GM12891 (cell line): ENCODE measurements at places on chromosomes 7 and 10.

DNA sequence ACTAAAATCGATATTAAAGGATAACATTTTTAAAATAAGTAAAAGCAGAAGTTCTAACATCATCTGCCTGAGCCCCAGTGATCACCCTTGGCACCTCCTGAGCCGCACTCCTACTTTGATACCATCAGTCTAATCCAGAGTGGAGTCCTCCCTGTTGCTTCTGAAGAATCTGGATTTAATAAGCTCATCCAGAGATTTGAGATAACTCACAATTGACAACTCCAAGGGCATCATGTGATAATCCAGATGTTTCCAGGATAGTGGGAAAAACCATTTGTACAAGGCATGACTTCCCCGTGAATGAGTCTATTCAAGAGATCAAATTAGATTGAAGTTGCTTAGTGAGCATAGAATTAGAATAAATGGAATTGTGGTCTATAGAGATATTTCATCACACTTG is 475.8 kb upstream of the C7orf33 start:
- DNase-seq: no peak

- no peak for DNase-seq
These were observed 22.2 kb upstream of the PDLIM1 start for GRCh38 chr10:95312986-95313495.

DNA sequence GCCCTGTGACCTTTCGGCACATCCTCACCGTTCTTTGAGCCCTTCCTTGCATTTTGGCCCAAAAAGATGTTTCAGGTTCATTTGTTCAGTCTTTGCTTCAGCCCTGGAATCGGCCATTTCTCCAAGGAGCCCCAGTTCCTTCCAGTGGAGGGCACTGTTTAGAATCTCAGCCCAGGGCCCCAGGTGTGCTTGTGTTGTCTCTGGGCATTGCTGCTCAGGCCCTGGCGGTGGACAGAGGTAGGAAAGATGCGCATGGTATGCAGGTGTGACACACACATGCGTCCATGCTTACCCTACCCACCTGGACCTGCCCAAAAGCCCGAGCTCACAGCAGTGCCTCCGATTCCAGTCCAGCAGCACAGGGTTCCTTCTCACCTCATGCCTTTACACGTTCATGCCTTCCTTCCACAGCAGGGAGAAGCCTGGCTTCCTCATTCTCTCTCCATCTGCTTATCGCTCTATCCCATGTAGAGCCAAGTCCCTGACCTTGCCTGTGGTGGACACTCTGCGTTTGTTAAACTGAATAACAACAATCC is 70.6 kb downstream of the LHPP start:
- DNase-seq: no peak

DNA sequence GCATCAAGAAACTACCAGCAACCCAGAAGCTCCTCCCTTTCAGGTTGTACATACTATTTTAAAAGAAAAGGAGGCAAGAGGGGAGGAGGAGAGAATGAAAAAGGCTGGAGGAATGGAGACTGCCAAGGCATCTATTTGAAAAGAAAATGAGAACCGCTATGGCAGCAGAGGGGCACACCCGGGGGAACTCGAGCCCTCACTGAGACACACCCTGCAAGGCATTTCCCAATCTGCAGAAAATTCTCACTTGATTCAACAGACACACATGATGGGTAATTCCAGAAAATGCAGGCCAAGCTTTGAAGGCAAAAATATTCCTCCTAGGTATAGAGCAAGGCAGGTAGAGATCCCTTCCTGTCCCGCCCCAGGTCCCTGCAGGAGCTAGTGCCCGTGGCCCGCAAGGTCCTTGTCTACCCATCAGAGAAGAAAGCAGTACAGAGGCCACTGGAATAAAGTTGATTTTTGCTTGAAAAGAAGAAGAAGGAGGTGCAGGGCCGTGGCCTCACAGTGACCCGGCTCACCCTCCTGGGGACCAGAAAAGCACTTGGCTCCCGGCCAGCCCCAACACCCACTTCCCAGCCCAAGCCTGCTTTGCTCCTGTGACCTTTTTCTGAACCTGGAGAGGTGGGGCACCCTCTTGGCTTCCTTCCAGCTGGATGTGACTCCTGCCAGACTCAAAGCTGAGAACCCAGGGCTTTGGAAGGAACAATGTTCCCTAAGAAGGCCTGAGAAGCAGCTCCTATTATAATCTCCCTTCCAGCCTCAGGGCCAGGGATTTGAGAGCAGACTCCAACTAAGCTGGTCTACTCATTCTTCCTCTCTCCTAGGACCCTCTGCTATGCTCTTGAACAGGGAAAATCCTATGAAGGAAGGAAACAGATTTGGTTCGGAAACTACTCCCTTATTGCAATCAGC is 6.2 kb upstream of the PIK3CG start:
- no peak for DNase-seq

- no peak for DNase-seq
These were observed 61.1 kb downstream of the SGCE start for GRCh38 chr7:94594882-94595281.

- no peak for DNase-seq
These were observed 25.5 kb downstream of the GHRHR start for GRCh38 chr7:30989008-30989823.

DNA sequence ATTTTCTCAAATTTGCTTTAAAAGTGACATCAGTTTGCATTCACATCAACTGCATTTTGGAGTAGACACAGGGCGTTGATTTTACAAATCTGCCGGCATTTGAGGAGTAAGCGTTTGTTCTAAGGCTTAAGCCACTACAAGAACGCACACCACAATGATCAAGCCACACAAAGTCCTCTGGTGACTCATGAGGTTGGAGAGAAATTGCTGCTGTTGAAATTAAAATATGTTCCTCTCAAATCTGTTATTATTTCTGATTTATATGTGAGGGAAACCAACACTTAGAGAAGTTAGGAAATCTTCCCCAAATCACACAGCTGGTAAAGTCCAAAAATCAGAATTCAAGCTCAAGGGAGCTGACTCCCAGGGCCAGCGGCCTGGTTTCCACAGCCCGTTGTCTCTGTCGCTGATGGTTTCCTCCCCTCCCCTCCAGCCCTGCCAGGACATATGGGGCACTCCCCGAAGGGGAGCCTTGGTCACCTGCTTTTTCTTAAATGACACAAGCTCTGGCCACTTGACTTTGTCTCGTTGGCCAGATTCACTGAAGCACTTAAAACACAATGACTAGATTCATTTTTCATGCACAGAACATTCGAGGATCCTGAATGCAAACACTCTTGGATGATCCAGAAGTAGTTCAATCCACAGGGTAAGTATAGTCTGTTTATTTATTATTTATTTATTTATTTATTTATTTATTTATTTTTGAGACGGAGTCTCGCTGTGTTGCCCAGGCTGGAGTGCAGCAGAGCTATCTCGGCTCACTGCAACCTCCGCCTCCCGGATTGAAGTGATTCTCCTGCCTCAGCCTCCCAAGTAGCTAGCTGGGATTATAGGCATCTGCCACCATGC is 29.2 kb upstream of the KLF6 start:
- no peak for DNase-seq

DNA sequence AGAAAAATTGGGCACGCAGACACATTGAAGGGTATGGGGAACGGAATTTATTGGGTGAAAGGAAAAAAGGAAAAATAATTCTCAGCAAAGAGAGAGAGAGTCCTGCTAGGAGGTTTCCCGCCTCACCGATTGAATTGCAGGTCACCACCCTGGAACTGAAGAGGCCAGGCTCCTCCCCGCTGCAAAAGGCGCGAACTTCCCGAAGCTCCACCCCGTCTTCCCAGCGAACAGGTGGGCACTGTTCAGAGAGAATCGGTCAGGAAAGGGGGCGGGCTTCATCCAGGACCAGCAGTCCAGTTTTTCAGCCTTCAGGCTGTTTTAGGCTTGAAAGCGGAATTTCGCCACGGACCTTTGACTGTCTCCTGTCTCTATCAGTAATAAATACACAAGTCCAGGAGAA is 27.3 kb upstream of the CADPS2 start:
- DNase-seq: no peak

- DNase-seq: no peak
These were observed 537.4 kb upstream of the PFKP start for GRCh38 chr10:2529945-2530344.

GRCh38 chr10:71888623-71889387 is 37.8 kb upstream of the PSAP start:
- peak; percentile 76 for DNase-seq

DNA sequence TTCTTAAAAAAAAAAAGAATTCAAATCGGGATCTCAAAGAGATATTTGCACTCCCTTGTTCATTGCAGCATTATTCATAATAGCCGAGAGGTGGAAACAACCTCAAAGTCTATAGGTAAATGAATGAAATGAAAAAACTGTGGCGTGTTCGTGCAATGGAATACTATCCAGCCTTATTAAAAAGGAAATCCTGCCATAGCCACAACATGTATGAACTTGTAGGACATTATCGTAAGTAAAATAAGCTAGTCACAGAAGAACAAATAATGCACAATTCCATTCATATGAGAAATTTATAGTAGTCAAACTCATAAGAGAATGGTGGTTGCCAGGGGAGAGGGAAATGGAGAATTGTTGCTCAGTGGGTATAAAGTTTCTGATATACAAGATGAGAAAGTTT is 37.9 kb downstream of the GRK5 start:
- no peak for DNase-seq

DNA sequence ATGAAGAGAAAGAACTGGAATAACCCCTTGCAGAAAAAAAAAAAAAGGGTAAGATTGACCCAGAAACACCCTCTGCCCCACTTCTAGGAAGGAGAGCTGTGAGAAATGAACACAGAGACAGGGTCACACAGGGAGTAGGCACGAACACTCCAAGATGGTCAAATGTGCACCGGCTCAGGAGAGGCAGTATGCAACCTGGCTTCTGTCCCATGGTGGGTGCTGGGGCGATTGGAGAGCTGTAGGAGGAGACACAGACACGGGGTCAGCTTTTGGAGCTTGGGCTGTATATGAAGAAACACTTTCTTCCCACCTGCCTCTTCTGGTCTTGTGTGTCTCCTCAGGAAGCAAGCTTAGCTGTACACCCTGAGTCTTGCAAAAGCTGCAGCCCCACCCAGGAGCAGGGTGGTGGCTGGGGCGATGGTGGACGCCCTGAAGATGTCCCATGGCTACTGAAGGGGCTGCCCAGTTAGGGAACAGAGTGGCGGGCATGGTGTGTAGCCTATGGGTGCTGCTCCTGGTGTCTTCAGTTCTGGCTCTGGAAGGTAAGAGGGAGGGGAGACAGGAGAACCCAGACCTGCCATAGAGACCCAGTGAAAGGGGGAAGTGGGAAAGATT is 8.0 kb downstream of the EPHB6 start:
- no peak for DNase-seq

DNA sequence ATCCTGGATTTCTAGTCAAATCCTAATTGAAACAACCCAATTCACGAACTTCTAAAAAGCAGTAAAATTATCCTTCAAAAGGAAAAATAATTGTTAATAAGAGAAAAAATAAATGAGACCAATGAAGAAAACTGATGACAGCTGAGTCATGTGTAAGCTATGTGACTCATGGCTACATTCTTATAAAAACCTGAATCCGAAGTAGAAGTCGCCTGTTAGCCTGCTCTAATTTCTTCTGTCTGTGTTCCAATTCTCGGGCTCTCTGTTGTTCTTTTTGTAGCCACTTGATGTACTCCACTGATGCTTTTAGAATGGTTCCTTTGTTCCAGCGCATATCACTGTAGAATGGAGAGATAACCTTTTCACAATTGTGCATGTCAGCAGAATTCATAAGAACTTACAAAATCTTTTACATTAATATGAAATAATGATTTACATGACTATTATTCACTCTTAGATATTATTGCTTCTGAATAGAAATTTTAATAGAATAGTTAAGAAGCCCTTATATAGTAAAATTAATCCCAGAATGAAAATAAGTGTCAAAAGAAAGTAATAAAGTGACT is 88.8 kb downstream of the TFEC start:
- DNase-seq: no peak

- no peak for DNase-seq
These were observed 16.8 kb upstream of the DPYSL4 start for GRCh38 chr10:132169766-132170560.

DNA sequence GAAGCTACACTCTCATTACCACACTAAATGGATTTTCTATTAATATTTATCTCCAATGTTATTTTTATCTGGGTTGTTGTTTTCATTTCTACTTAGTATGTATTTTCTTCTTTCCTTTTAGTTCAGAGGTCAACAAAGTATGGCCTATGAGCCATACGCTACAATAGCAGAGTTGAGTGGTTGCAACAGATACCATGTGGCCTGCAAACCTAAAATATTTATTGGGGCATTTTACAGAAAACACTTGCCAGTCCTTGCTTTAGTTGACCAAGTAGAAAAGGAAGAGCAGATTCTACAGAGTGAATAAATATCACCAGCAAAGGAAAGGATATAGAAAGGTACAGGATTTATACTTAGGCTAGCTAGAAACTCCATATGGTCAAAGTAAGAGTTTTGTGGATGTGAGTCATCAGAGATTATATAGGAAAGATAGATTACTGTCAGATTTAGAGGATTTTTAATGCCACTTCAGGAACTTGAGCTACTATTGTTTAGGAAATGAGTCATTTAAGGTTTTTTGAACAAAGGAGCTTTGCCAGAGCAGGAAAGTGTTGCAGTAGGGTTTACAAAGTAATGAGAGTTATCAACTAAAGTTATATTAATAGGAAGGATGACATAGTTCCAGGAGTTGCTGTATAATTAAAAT is 323.3 kb upstream of the KAT6B start:
- DNase-seq: no peak

- DNase-seq: peak; percentile 44
These were observed 170.2 kb downstream of the FAM107B start for GRCh38 chr10:14604181-14605142.

GRCh38 chr7:152975076-152975475 is 215.5 kb downstream of the ACTR3B start:
- no peak for DNase-seq

GRCh38 chr10:71344993-71345480 is 26.0 kb downstream of the SLC29A3 start:
- DNase-seq: no peak

DNA sequence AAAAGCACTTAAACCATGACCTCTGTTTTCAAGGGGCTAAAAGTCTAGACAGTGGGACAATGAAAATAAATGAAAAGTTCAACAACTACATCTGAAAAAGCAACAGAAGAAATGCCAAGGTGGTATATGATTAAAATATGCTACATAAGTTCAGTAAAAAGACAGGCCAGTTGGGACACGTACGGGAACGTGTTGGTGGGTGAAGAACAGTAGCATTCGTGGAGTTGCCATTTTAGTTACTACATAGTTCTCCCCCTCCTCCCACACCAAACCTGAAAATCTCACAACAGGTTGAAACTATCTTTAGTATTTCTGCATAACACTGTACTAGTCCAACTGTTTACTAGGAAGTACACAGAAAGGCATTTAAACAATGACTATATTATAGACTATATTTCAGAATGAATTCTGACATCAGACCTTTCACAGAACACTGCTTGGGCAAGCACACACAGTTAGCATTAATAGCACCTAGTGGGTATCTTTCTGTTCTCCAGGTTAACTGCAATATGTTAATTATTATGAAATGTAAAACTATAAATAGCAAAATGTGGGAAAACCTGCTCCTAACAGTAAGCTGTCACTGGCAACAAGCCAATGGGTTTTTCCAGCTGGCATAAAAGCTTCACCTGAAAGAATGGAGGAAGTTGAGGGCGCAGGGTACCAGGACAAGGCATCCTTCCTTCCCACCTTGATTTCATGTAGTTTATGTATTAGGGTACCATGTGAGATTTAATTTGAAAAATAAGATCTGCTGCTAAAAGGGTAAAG is 135.0 kb downstream of the STRA8 start:
- no peak for DNase-seq

GRCh38 chr10:74799721-74800221 is 26.6 kb upstream of the KAT6B start:
- DNase-seq: no peak

- DNase-seq: no peak
These were observed 11.3 kb downstream of the NPTX2 start for GRCh38 chr7:98628418-98628817.

GRCh38 chr7:100679927-100680575 is 6.5 kb downstream of the GNB2 start:
- peak; percentile 20 for DNase-seq
